ENCODE measurements at places on chromosomes 12 and 14.

DNA sequence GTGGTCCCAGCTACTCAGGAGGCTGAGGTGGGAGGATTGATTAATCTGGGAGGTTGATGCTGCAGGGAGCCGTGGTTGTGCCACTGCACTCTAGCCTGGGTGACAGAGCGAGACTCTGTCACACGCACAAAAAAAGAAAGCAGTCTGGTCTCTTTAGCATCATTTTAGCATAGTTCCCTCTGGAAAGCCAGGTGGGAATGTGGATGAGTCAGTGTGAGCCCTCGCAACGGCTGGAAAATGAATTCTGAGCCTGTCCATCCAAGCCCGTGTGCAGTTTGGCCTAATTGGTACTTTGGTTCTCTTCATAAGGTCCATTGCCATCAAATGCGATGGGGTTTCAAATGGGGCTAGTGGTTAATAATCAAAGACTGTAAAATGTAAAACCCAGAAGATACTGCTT, 2.4 kb downstream of the MYL2 start:
- no peak overlapping the region for H3K4me3 ChIP-seq
- no peaks in the 10 kb centered on the region for H3K36me3 ChIP-seq
- peaks cover 2% of the 10 kb centered on the region for H3K4me1 ChIP-seq
- no peak for DNase-seq

DNA sequence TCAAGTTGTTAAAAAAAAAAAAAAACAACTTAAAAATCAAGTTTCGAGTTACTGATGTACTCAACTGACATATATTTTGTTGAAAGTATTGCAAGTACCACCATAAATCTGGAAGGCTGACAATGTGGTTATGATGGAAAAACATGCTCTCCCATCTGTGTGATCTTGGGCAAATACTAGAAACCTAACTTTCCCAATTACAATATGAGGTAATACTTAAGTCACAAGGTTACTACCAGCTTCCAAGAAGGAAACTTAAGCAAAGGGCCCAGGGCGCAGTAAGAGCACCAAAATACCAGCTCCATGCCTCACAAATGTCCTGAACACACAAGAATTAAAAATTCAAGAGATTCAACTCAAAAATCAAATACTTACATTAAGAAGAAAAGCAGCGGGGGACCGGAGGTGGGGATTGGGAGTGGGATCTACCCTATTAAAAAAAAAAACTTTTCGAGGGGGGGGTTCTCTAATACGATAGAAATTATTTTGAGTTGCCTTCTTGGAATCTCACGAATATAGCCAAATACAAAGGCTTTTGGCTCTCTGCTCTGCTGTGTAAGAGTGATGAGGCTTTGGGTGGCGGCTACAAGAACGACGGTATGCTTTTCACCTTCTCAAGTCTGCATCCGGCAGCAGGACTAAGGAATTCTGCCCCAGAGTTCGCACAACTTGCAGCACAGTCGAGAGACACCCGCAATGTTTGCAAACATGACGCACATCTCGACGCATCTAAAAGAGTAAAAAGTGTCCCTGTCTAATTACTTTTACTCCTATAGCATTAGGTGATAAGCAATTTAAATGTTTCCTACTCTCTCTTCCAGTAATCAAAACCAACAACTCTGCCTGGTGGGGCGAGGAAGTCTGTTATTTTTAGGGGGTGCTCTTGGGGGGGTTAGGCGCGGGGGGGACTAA, 1.1 kb downstream of the SAV1 start:
- H3K36me3 ChIP-seq, result no peaks in the 10 kb centered on the region
- peaks cover 4% of the 10 kb centered on the region for H3K4me1 ChIP-seq
- peak overlapping the region; percentile 66 for H3K4me3 ChIP-seq
- no peak for DNase-seq
- no peaks in the 10 kb centered on the region for H3K27me3 ChIP-seq

GRCh38 chr14:49892301-49892635, 614 bp upstream of the ARF6 start:
- no peaks in the 10 kb centered on the region for H3K4me1 ChIP-seq
- no peak for DNase-seq
- no peak overlapping the region for H3K27ac ChIP-seq
- peak overlapping the region; percentile 97 for H3K4me3 ChIP-seq
- no peaks in the 10 kb centered on the region for H3K27me3 ChIP-seq

- no peak overlapping the region for H3K4me3 ChIP-seq
- H3K36me3 ChIP-seq, result no peaks in the 10 kb centered on the region
- H3K4me1 ChIP-seq, result no peaks in the 10 kb centered on the region
- H3K27me3 ChIP-seq, result no peaks in the 10 kb centered on the region
- DNase-seq, result no peak
These were observed 220.8 kb downstream of the CHST11 start for GRCh38 chr12:104677441-104678089.

DNA sequence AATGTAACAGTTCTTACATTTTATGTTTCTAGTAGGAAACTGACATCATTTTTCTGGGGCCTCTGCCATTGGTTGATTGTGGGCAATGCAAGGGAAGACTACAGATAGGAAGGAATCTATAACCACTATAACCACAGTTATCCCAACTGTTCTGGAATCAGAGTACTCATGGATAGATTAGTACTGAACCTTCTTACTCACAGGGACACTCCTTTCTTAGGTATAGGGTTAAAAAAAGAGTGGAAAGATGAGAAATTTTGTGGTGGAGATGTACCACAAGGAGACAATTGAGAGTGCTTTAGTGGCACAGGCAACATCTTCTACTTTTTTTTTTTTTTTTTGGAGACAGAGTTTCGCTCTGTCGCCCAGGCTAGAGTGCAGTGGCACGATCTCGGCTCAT, 21.0 kb downstream of the TMEM116 start:
- no peaks in the 10 kb centered on the region for H3K4me1 ChIP-seq
- no peak overlapping the region for H3K4me3 ChIP-seq

DNA sequence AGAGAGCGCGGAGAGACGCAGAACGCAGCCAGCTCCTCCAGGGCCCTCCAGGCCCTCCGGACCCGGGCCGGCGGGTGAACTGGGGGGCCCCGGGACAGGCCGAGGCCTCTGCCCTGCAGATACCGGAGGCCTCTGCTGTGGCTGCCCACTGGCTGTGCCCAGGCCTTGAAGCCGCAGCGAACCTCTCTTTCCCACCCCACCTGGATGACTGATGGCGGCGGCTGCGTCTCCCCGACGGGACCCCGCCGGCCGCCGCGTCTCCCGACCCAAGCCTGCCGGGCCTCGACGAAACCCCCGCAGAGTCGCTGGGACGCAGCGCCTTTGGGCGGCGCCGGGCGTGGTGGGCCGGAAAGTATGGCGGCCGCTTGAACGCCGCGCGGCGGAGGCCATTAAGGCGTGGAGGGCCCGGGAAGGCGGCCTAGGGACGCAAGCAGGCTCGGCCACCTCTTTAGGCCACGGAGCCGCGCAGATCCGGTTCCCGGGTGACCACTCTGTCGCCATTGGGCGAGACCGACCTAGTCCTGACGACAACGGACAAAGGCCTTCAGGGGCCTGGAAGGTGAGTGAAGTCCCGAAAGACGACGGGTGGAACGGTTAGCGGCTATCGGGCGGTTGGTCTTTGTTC, 8.4 kb upstream of the ERGIC2 start:
- H3K36me3 ChIP-seq, result no peaks in the 10 kb centered on the region
- H3K27me3 ChIP-seq, result no peaks in the 10 kb centered on the region
- no peak for DNase-seq

DNA sequence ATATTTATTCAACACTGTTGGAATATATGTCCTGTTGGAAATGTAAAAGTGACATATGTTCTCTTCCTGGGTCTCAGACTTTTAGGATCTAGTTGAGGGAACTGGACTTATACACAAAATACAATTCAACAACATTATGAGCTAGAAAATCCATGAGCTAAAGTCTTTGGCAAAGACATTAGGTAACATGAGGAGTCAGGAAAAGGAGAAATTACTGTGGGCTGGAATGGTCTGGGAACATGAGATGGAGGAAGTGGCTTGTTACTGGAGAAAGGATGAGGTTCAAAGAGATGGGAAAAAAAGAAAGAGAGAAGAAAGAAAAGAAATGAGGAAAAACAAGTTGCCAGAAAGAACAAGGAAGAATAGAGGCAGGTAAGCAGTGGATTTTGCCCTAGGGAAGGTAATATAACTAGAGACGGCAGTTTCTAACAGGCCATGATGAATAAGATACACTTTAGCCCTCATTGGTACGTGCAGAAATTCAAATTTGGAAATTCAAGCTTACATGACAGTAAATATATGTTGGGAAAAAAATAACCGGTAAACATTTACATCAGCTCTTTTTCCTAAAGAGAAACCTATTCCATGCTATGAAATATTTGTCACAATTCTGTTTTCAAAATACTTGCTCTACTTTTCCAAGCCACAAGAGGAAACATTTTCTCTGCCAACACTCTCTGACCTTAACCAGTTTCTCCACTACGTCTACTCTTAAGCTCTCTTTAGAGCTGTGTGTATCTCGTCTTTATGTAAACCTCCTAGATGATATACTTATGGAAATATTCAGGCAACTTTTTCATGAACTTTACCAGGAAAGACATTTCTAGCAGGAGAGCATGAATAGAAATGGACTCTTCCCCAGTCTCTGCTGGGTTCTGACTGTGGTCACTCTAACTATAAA, 268.8 kb upstream of the BTG1 start:
- no peaks in the 10 kb centered on the region for H3K36me3 ChIP-seq
- no peak for DNase-seq
- no peaks in the 10 kb centered on the region for H3K27me3 ChIP-seq
- no peak overlapping the region for H3K4me3 ChIP-seq
- no peak overlapping the region for H3K27ac ChIP-seq
- peaks cover 2% of the 10 kb centered on the region for H3K4me1 ChIP-seq

- H3K36me3 ChIP-seq, result no peaks in the 10 kb centered on the region
- no peak for DNase-seq
- no peaks in the 10 kb centered on the region for H3K27me3 ChIP-seq
These were observed 417.1 kb downstream of the AEBP2 start for GRCh38 chr12:19856389-19856788.

DNA sequence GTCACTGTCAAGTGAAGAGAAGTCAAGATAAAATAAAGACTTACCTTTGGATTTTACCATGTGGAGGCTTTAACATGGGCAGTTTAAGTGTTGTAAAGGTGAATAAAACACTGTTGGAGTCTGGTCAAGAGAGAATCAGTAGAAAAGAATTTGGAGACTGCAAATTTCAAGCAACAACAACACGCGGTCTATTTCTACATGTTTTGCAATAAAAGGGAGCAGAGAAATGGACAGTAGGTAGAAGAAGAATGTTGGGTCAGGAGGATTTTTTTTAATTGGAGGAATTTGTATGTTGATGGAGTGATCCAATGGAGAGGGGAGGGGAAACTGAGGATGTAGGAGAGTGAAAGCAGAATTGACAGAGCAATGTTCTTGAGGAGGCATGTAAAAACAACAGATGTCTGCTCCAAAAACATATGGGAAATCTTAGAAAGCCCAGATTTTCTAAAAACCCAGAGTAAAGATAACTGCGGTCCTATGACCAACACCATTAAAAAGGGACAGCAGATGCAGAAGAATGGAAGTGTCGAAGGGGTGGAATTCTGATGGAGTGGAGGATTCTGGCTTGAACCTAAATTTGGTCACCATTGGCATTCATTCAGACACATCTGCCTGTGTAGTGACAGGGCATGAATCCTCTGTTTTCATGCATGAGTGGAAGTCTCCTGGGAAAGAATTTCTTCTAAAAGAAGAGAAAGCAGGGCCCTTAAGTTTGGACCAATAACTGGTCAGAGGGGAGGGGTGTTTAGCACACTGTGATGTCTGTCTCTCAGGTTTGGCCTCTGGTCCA, 68.0 kb upstream of the OSBPL8 start:
- no peaks in the 10 kb centered on the region for H3K4me1 ChIP-seq
- no peaks in the 10 kb centered on the region for H3K36me3 ChIP-seq
- H3K27ac ChIP-seq, result no peak overlapping the region
- H3K4me3 ChIP-seq, result no peak overlapping the region
- DNase-seq, result no peak

- no peaks in the 10 kb centered on the region for H3K27me3 ChIP-seq
- DNase-seq, result no peak
These were observed 139.3 kb upstream of the PZP start for GRCh38 chr12:9347328-9348127.

DNA sequence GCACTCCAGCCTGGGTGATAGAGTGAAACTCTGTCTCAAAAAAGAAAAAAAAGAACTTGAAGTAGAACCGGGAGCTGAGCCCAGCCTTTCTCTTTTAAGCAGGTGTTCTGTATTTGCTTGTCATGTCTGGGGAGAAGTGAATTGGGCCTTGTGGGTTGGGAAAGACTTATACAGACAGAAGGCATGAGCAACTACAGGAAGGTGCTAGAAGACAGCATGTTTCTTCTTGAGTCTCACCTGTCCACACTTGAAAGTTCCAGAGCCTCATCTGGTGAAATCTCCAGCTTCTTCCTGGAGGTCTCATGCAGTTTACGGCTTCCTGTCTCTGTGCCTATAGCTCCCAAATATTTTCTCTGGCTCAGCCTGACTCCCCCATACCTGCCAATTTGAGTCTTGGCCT, 2.5 kb downstream of the PGAM5 start:
- H3K4me1 ChIP-seq, result no peaks in the 10 kb centered on the region
- H3K27me3 ChIP-seq, result no peaks in the 10 kb centered on the region
- H3K27ac ChIP-seq, result no peak overlapping the region
- H3K36me3 ChIP-seq, result peaks cover 17% of the 10 kb centered on the region
- DNase-seq, result no peak

DNA sequence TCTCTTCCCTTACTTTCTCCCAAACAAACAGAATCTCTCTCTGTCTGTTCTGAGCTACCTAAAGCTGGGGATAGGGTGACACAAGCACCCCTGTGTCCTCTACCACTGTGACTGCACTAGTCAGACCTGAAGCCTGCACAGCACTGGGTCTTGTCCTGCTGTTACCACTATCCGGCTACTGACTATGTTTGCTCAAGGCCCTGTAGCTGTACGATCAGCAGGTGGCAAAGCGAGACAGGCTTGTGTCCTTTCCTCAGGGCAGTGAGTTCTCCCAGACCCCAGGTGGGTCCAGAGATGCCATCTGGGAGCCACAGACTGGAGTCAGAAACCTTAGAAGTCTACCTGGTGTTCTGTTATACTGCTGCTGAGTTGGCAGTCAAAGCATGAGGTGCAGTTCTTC, 116.4 kb downstream of the NUBPL start:
- no peak overlapping the region for H3K27ac ChIP-seq
- H3K27me3 ChIP-seq, result no peaks in the 10 kb centered on the region
- no peak overlapping the region for H3K4me3 ChIP-seq
- H3K4me1 ChIP-seq, result no peaks in the 10 kb centered on the region
- H3K36me3 ChIP-seq, result no peaks in the 10 kb centered on the region

DNA sequence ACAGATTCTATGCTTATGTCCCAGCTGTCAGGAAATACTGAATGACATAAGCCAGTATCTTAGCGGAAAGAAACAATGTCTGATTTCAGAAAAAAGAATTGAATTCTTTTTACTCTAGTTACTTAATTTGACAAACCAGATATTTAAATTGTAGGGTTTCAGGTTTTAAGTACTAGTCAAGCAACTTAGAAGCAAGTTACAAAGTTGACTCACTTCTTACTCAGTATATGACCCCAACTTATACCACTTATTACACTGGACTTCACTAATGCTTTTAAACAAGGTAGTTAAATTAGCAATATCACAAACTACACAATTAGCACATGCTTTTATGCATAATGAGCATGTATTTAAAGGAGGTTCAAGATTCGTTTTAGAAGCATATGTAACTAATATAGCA, 7.1 kb downstream of the GMFB start:
- H3K36me3 ChIP-seq, result no peaks in the 10 kb centered on the region
- no peaks in the 10 kb centered on the region for H3K27me3 ChIP-seq
- H3K4me1 ChIP-seq, result no peaks in the 10 kb centered on the region
- no peak overlapping the region for H3K4me3 ChIP-seq

- H3K4me3 ChIP-seq, result peak overlapping the region; percentile 92
- DNase-seq, result no peak
These were observed 2.7 kb downstream of the VRTN start for GRCh38 chr14:74350928-74351323.

- no peak overlapping the region for H3K27ac ChIP-seq
- H3K36me3 ChIP-seq, result no peaks in the 10 kb centered on the region
- no peak overlapping the region for H3K4me3 ChIP-seq
- no peaks in the 10 kb centered on the region for H3K27me3 ChIP-seq
- peaks cover 3% of the 10 kb centered on the region for H3K4me1 ChIP-seq
- no peak for DNase-seq
These were observed 36.8 kb upstream of the TMED10 start for GRCh38 chr14:75213172-75213571.

Data from iPS DF 6.9 (cell line).